Spleen (tissue), 13 donors: ENCODE measurements at places on chromosomes 5 and 9. TPM values are rescaled to one million over a fixed set of nuclear protein-coding genes. Genes with fewer than 3 reads are reported as not detected.

Gene ANP32B
- 119 TPM for total RNA-seq

Gene SELENOP
- 1,915 TPM for total RNA-seq

Gene WDR38
- not detected for total RNA-seq

Gene GRXCR2
- not detected for total RNA-seq

Gene TAF11L10
- not detected for total RNA-seq

GRCh38 chr9:41229408-41230401, 40.6 kb upstream of the ZNG1F start:
- DNase-seq: peak; percentile 81

DNA sequence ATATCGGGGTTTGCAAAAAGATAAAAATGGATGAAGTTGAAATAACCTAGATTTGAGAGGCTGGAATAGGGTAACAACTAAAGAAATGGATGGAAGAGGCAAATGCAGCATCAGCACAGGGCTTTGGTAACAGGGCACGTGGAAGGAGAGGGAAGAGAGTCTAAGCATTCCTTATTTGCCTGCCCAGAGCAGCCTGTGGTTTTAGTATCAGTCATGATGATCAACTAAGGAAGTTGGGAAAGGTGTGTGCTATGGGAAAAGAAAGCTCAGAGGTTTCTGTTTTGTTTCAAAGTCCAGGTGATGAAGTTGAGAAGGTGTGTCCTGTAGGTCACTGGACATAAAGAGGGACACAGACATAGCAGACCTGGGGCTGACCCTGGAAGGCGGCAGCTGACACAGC, 28.8 kb downstream of the GAS1 start:
- DNase-seq: no peak

GRCh38 chr5:141777130-141777529, 95.1 kb upstream of the ARAP3 start:
- no peak for DNase-seq

DNA sequence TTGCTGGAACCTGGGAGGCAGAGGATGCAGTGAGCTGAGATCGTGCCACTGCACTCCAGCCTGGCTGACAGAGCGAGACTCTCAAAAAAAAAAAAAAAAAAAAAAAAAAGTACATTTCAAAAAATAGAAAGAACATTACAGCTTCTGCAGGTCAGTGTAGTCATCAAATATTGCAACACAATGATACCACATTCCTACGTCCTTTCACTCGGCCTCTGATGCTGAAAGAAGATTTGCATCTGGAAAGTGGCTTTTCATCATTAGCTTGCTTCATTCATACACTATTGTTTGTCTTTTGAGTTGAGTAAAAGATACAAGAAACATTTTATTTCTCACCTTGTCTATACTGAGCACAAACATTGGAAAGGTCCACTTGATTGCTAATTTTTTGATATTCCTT, 59.6 kb upstream of the CPLANE1 start:
- DNase-seq: no peak

GRCh38 chr9:125293134-125293533, 31.5 kb downstream of the GAPVD1 start:
- DNase-seq: no peak

DNA sequence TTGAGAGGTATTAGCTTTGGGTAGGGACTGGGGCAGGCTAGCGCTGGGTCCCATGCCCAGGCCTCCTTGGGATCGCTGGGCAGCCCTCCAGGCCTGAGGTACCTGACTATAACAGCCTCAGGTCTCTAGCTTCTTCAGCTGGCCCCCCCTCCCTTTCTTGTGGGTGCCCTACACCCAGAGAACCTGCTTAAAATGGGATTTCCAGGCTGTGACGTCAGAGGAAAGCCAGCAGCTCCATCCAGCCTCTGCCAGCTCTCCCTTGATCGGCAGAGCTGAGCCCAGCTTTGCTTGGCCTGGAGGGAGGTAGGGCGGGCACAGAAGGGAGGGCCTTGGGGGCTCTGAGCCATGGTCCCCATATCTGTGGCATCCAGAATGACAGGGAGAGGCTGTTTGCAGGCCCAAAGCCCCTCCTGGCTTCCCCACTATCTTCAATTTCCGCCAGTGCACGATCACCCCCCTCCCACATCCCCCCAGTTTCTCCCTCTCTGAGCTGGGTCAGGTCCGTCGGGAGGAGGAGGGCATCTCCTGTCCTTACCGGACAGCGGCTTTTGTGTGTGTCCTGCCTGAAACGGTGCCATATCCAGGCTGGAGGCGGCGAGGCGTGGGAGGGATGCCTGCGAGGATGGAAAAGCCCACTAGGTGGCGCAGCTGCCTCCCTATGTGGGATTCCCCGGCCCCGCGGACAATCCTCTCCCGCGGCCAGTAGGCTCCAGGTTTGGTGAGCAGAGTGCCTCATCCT, 10.8 kb downstream of the REEP2 start:
- DNase-seq: peak; percentile 95
